ENCODE measurements at places on chromosomes 2 and 18. TPM values are rescaled to one million over a fixed set of nuclear protein-coding genes. Genes with fewer than 3 reads are reported as not detected.

The CMPK2 gene
- 3.7 TPM for total RNA-seq

- DNase-seq = no peak
Observed at GRCh38 chr18:48473816-48474215, 64.6 kb upstream of the ZBTB7C start.

- no peak for DNase-seq
Observed at GRCh38 chr2:236489895-236490404, 79.7 kb upstream of the ACKR3 start.

- no peak for DNase-seq
Observed at GRCh38 chr2:209095432-209095831, 328.4 kb upstream of the MAP2 start.

- DNase-seq = no peak
Observed at GRCh38 chr18:79217979-79218604, 148.9 kb downstream of the ATP9B start.

All from left cardiac atrium (tissue), 4 donors.